Esophagus mucosa (tissue), 1 donor: ENCODE measurements at places on chromosomes 6 and 20. TPM values are rescaled to one million over a fixed set of nuclear protein-coding genes. Genes with fewer than 3 reads are reported as not detected.

Gene HRH3
- not detected for total RNA-seq

DNA sequence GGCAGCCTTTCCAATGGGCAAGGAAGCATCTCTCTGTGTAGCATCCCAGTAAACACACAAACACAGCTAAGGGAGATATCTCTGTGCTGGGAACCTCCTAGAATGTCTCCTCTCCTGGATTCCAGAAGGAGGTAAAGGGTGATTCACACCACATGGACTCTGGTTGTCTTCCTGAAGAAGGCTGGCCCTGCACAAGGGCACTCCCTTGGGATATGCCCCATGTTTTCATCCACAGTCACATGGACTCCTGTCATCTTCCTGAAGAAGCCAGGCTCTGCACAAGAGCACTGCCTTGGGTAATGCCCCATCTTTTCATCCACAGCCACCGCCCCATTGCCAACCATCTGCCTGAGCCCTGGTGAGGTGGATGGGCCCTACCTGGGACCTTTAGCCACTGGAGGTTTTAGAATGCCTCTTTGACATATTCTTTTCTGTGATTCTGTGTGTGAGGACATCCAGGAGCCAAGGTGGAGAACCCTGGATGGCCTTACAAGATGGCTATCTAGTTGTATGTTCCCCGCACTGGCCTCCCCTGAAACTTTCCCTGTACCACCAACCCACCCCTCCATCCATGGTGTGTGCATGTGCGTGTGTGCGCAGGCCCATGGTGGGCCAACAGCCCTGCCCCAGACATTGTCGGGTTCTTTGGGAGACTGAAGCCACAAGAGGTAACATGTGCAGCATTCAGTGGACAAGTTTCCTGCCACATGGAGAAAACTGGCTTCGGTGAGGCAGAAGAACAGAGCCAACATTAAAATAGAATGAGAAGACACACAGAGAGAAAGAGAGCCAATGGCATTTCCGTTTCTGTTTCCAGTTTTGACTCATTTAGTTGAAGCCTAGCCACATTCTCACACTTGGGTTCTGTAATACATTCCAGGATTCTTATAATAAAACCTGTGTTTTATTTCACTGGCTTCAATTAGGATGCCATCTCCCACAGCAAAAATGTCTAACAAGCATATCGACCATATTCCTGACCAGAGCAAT is 110.2 kb upstream of the CST7 start:
- ATAC-seq, result no peak

GRCh38 chr6:113211170-113211569 is 646.0 kb upstream of the MARCKS start:
- no peak for ATAC-seq

Gene SIRT5
- total RNA-seq, result 7.2 TPM

GRCh38 chr6:146546443-146547043 is 2.9 kb downstream of the RAB32 start:
- peak; percentile 86 for ATAC-seq

- ATAC-seq, result no peak
These were observed 627.5 kb downstream of the COL12A1 start for GRCh38 chr6:74578339-74578738.

DNA sequence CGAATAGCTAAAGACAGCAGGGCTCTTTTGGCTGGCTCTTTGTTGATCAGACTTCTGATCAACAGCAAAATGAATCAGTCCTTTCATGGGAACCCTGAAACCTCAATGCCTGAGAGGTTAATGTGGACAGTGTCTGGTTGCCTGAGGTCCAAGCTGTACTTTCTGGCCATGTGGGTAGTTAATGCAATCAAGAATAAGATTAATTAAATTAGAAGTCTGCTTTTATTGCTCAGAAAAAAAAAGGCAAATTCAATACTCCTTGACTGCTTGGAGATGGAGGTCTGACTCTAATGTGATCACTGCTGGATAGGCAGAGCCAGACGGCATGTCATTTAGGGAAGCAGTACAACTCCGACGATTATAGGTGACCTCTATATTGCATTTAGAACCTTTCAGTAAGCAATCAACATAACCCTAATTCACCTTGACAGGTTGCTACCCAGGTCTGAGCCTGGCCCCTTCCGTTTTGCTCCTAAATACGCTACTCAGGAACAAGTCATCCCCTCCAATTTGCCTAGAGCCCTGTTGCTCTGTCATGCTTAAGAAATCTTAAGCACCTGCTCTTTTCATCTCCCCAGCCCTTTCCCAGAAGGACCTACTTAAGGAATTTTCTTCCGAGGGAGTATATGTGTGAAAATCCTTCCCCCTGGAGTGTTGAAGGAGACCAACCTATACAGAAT is 370.0 kb upstream of the SPTLC3 start:
- no peak for ATAC-seq

GRCh38 chr6:25655723-25656122 is 3.7 kb downstream of the SCGN start:
- no peak for ATAC-seq
